DMS53 (cell line): ENCODE measurements at places on chromosomes 5 and 9.

GRCh38 chr9:13281356-13282016 lies 2.0 kb upstream of the MPDZ start:
- no peak for DNase-seq

- DNase-seq: no peak
These were observed 37.4 kb upstream of the ZNF608 start for GRCh38 chr5:124783794-124784193.

GRCh38 chr9:125537442-125538091 lies 169.4 kb downstream of the MAPKAP1 start:
- DNase-seq: no peak

- no peak for DNase-seq
These were observed 32.7 kb upstream of the GABRP start for GRCh38 chr5:170750791-170751190.

DNA sequence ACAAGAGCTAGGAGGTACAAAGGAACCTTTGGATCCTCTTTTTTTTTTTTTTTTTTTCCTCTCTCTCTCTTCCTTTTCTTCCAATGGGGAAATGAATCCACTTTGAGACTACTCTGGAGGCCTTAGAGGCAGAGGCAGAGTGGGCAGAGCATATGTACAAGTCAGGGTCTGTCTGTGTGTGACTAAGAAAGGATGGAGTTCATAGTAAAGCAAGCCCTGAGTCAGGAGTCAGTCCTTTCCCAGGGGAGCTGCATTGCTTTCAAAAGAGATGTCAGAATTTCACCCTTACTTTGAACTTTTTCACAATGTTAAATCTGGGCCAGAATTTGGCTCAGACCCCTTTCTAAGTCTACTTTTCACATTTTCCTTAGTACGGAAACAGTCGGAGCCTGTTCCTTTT lies 792.4 kb upstream of the C9orf72 start:
- no peak for DNase-seq

DNA sequence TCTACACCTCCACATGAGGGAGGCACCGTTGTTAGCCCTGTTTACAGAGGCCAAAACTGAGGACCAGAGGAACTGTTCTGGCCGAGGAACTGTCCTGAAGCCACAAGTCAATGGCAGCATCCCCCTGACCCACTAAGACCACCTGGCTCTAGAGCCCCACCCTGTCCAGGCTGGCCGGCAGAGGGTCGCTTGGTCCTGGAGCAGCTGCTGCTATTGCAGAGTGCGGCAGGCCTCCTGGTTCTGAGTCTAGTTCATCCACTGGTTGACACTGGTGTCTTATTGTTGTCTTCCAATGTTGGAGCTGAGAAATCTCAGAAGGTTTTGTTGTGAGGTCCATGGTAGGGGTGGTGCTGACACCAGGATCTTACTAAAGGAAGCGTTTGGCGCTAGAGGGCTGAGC lies 26.6 kb upstream of the ANGPTL2 start:
- no peak for DNase-seq

DNA sequence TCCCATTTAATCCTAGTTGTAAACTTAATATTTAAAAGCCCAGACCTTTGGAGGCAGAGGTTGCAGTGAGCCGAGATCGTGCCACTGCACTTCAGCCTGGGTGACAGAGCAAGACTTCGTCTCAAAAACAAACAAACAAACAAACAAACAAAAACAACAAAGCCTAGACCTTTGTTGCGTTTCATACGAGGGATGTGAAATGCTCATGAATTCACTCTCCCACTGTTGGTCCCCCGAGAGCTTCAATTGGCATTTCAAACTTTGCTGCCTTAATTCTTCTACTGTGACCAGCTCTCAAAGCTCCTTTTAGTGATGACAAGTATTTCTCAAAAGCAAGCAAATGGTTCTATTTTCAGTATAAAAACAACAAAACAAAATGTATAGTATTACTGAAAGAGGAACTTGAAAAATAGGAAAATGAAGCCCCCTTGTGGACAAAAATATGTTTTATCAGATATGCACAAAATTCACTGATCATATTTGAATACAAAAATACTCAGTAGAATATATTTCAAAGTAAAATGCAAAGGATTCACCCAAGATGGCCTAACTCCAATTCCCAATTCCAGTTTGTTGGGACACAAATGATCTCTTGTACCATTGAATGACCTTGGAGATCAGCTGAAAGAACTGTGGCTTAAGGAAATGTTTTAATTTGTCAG lies 140.4 kb downstream of the ESM1 start:
- DNase-seq: peak; percentile 71

- DNase-seq: peak; percentile 38
These were observed 509.8 kb downstream of the CCDC171 start for GRCh38 chr9:16062542-16063240.

GRCh38 chr5:173922527-173922926 lies 34.4 kb downstream of the CPEB4 start:
- DNase-seq: no peak

- DNase-seq: no peak
These were observed 11.0 kb downstream of the CCDC180 start for GRCh38 chr9:97318433-97318832.

GRCh38 chr5:132760049-132760420 lies 12.8 kb downstream of the CCNI2 start:
- DNase-seq: no peak

DNA sequence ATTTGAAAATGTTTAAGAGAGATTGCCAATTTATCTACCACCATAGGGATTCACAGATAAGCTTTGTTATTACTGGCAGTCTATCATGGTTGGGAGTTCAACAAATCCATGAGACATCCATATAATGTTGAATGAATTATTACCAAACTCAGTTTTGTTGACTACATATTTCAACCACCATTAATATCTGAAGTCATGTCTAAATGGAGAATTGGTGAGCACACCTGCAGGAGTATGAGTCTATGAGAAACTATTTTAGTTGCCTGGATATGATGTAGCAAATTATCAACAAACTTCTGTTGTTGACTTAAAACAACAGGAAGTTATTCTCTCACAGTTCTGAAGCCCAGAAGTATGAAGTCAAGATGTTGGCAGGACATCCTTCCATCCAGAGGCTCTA lies 126.8 kb upstream of the FBXL7 start:
- DNase-seq: no peak

GRCh38 chr5:134769206-134769605 lies 10.6 kb downstream of the DDX46 start:
- no peak for DNase-seq

- DNase-seq: no peak
These were observed 14.5 kb downstream of the RANBP6 start for GRCh38 chr9:6000955-6001354.

- no peak for DNase-seq
These were observed 4.8 kb downstream of the N4BP3 start for GRCh38 chr5:178117923-178118701.

- DNase-seq: no peak
These were observed 65.8 kb downstream of the MTX3 start for GRCh38 chr5:79924936-79925893.

GRCh38 chr5:59091965-59092364 lies 509.1 kb downstream of the RAB3C start:
- DNase-seq: no peak

GRCh38 chr5:115575167-115576070 lies 26.9 kb downstream of the TICAM2 start:
- peak; percentile 19 for DNase-seq

DNA sequence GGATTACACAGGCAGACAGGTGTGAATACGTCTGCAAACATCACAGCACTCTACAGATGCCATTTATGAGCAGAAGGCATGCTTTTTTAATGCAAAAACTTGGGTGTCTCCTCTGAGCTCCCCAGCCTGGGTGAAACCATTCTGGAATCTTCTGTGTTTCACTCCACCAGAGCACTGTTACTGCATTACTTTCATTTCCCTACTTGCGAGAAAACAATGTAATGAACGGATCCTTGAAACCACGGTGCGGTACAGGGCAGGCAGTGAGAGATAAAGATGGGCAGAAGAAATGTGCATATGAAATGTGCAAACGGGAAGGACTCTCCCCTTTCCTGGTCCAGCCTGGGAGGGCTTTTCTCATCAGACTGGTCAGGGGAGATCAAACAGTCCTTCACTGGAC lies 584.3 kb upstream of the KLF4 start:
- DNase-seq: peak; percentile 76

GRCh38 chr5:646396-647201 lies 34.5 kb downstream of the CEP72 start:
- DNase-seq: no peak

- DNase-seq: no peak
These were observed 369.3 kb downstream of the BNC2 start for GRCh38 chr9:16501141-16501540.

- no peak for DNase-seq
These were observed 154.7 kb downstream of the FAM114A2 start for GRCh38 chr5:153883854-153884611.

DNA sequence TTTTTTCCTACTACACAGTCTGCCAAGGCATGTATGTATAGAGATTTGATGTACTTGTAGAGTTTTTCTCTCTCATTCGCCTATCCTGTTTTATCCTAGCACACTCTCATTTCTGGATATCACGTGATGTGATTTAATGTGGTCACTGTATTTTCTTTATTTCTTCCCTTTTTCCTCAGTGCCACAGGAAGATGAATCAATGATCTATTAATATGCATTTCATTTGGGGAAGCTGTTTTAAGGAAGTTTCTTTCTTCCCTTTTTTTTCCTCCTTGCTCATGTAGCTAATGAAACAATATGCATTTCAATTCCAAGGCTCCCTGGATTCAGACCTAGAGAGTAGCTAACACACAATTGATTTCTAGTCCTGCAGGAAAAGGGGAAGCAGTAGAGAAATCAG lies 506.3 kb upstream of the WWC1 start:
- DNase-seq: no peak

DNA sequence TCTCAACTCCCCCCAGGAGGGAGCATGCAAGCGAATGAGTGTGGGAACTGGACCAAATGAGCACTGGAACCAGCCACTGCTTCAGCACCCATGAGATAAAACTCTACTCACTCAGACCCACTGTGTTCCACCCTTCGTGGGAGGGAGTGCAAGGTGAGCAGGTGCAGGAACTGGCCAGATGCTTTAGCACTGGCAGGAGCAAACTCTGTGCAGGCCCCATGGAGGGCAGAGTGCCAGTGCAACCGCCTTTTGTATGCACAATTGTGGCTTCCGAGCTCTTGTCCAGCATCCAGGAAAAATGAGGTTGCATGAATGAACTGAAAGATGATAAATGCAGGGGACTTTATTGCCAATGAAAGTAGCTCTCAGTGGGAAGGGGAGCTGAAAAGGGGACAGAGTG lies 67.4 kb upstream of the CCDC112 start:
- no peak for DNase-seq

- DNase-seq: no peak
These were observed 43.2 kb downstream of the GABBR2 start for GRCh38 chr9:98665501-98665900.

DNA sequence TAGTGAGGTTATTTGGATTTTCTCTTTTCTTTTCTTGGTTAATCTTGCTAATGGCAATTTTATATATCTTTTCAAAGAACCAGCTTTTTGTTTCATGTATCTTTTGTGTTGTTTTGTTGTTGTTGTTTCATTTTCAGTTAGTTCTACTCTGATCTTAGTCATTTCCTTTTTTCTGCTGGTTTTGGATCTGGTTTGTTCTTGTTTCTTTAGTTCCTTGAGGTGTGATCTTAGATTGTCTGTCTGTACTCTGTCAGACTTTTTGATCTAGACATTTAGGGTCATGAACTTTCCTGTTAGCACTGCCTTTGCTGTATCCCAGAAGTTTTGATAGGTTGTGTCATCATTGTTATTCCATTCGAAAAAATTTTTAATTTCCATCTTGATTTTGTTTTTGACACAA lies 399.7 kb downstream of the TLE1 start:
- DNase-seq: no peak

- no peak for DNase-seq
These were observed 80.9 kb upstream of the IL33 start for GRCh38 chr9:6134661-6135180.

- DNase-seq: no peak
These were observed 32.5 kb downstream of the TAF11L14 start for GRCh38 chr5:17666726-17667235.

DNA sequence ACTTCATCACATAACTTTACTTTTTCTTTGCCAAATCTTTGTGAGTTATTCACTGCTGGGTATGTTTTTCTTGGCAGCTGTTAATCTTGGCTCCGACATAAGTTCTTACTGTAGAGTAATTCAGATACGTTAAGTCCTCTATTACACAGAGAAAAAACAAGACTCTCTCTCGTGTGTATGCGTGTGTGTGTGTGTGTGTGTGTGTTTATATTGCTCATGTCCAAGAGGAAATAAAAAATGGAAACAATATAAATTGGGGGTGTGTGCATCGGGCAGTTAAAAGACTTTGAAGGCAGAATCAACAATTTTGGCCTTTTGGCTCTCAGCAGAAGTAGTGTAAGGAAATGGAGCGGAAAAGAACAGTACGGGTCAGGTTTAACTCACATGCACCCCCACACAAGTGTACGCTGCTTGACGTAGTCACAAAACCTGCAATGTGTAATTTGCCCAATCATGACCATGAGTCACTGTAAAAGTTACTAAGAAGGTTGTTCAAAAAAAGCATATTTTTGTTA lies 67.2 kb upstream of the IFNE start:
- DNase-seq: no peak

- no peak for DNase-seq
These were observed 3.3 kb upstream of the SMC5 start for GRCh38 chr9:70255486-70255885.

GRCh38 chr5:106418196-106418595 lies 1252.5 kb downstream of the EFNA5 start:
- no peak for DNase-seq
